Prostate gland (tissue), 2 donors: ENCODE measurements at places on chromosomes 2 and 18. TPM values are rescaled to one million over a fixed set of nuclear protein-coding genes. Genes with fewer than 3 reads are reported as not detected.

CNNM4 gene
- total RNA-seq, result 13.9 TPM

SCN7A gene
- 6.3 TPM for total RNA-seq

DNA sequence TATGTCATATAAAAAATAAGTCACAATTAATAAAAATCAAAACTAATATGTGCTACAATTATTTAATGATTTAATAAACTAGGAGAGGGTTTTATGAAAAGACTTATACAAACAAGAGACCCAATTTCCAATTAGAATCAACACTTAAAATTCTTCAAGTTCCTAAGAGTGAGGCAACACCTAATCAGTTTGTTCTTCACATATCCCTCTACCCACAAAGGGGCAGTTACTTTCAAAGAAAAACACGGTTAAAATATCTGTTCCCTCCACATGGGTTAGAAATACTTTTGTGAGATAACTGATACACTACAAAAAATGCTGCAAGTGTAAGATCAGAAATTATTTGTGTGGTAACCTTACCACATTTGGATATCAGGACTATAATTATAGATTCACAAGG is 357.0 kb downstream of the ERBB4 start:
- H3K36me3 ChIP-seq, result no peaks in the 10 kb centered on the region
- no peaks in the 10 kb centered on the region for H3K27me3 ChIP-seq
- no peak for DNase-seq
- no peak overlapping the region for H3K4me3 ChIP-seq
- H3K27ac ChIP-seq, result no peak overlapping the region

GRCh38 chr18:23738151-23738550 is 48.9 kb downstream of the LAMA3 start:
- H3K27ac ChIP-seq, result no peak overlapping the region
- no peaks in the 10 kb centered on the region for H3K27me3 ChIP-seq
- no peaks in the 10 kb centered on the region for H3K4me1 ChIP-seq
- no peaks in the 10 kb centered on the region for H3K36me3 ChIP-seq
- H3K4me3 ChIP-seq, result no peak overlapping the region

DNA sequence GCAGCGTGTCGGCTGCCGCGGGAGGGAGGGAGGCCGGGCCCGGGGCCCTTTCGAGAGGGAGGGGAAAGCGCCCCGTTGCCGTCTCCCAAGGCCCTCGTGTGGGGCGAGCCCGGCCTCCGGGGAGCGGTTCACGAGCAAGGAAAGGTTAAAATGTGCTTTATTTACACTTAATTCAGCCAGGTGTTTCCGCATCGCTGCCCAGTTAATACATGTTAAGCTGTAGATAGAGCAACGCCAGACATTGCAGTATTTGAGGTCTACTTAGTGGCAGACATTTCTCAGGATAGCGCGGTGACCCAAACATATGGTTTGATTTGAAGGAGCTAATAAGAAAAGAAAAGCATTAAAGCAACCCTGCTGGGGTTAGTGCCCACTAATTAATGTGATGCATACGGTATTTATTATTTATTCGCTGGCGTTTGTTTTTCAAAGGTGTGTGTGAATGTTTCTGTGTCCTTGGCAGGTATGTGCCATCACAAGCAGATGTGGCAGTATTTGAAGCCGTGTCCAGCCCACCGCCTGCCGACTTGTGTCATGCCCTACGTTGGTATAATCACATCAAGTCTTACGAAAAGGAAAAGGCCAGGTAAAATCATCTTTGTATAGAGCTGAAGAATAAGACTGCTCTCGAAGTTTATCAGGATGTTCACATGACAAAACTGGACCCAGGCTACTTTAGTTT is 571 bp downstream of the EEF1B2 start:
- H3K36me3 ChIP-seq, result no peaks in the 10 kb centered on the region
- no peak for DNase-seq
- H3K4me1 ChIP-seq, result peaks cover 7% of the 10 kb centered on the region
- H3K4me3 ChIP-seq, result peak overlapping the region; percentile 65
- H3K27me3 ChIP-seq, result no peaks in the 10 kb centered on the region
- H3K27ac ChIP-seq, result peak overlapping the region; percentile 91

MARS2 gene
- total RNA-seq, result 6.9 TPM

GRCh38 chr2:55048508-55049042 is 1.7 kb downstream of the RTN4 start:
- peak; percentile 41 for DNase-seq
- peak overlapping the region; percentile 99 for H3K27ac ChIP-seq
- no peaks in the 10 kb centered on the region for H3K27me3 ChIP-seq
- no peaks in the 10 kb centered on the region for H3K36me3 ChIP-seq

DNA sequence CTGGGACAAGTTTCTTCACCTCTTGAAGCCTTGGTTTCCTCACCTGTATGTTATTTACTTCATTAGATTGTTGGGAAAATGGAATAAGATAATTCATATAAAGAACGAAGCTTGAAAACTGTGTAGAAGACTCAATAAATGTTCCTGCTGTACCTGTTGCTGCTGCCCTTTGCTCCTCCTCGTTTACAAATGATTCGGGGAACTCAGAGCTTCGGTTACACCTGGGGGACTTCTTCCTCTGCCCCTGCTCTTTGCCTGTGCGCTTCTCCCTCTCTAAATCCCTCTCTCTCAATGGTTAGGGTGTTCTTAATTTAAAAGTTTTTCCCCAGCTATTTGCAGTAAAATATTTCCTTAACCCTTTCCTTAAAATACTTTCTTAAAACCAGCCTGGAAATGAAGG is 3.3 kb upstream of the RMDN2 start:
- no peaks in the 10 kb centered on the region for H3K36me3 ChIP-seq
- H3K27ac ChIP-seq, result no peak overlapping the region
- H3K27me3 ChIP-seq, result no peaks in the 10 kb centered on the region
- H3K4me3 ChIP-seq, result no peak overlapping the region
- DNase-seq, result no peak
- H3K4me1 ChIP-seq, result no peaks in the 10 kb centered on the region

HOXD4 gene
- 6.7 TPM for total RNA-seq

DNA sequence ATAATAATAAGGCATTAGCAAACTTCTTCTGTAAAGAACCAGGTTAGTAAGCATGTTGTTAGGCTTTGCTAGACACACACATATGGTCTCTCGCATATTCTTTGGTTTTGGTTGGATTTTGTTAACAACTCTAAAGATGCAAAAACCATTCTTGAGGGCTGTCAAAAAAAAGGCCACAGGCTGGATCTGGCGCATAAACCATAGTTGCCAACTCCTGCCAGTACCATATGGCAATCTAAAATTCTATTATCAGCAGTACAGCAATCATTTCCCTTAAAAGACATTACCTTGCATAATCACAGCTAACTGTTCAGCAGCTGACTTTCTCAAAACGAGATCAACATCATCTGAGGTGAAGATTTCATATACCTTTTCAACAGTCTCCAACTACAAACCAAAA is 63.5 kb downstream of the RTTN start:
- no peak overlapping the region for H3K27ac ChIP-seq
- no peaks in the 10 kb centered on the region for H3K36me3 ChIP-seq
- no peaks in the 10 kb centered on the region for H3K4me1 ChIP-seq
- no peaks in the 10 kb centered on the region for H3K27me3 ChIP-seq
- no peak overlapping the region for H3K4me3 ChIP-seq
- DNase-seq, result no peak
